Fibroblast of skin of left quadriceps (primary cell): ENCODE measurements at places on chromosomes 4 and X.
A peak's percentile ranks its signal among the peaks of the same experiment; 100 is the strongest.

DNA sequence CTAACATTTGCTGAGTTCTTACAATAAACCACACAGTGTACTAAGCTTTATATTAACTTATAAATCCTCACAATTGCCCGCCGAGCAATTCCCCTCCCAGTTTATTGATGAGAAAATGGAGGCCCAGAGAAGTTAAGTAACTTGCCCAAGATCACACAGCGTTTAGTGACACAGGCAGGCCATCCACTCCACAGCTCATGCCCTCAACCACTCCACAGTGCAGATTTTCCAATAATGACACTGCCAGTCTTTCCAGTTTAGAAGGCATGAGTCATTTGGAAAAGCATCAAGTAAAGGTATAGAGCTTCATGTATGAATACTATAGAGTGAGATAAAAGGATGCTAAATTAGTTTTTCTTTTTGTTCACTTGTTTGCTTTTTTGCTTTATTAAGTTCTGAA is 208.5 kb downstream of the CAMK2D start:
- no peak for DNase-seq

DNA sequence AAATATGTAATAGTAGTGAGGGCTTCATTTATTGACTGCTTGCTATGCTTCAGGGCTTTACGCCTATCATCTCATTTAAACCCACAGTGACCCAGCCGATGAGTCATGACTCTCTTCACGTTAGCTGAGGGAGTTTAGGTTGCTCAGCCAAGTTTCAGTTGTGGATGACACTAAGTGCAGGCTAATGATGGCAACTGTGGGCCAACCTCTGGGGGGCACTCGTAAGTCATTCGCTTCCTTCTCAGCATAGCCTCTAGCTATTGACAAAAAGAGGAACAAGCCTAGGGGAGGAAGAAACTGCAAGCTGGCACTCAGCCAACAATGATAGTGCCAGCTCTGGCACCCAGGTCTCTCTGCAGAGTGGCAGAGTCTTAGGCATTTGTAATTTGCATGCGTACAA is 325.0 kb downstream of the ARHGAP10 start:
- DNase-seq = peak; percentile 17

GRCh38 chr4:1463927-1464540 is 57.8 kb upstream of the NKX1-1 start:
- no peak for DNase-seq

- no peak for DNase-seq
These were observed 47.3 kb upstream of the GATB start for GRCh38 chr4:151808120-151808529.

- DNase-seq = no peak
These were observed 529 bp upstream of the CITED1 start for GRCh38 chrX:72306085-72306801.

DNA sequence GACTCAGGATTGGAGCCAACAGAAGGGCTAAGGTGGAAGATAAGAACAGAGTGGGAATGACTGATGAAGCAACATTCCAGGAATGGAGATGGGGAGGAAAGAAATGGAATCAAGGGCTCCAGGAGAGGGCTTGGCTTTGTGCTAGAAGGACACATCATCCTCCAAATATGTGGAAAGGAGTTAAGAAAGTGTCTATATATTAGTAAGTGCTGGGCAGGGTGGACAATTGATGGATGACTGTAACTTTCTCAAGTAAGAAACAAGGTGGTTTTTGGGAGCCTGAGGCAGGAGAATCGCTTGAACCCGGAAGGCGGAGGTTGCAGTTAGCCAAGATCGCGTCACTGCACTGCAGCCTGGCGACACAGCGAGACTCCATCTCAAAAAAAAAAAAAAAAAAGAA is 71.6 kb upstream of the NFKB1 start:
- DNase-seq = peak; percentile 63

DNA sequence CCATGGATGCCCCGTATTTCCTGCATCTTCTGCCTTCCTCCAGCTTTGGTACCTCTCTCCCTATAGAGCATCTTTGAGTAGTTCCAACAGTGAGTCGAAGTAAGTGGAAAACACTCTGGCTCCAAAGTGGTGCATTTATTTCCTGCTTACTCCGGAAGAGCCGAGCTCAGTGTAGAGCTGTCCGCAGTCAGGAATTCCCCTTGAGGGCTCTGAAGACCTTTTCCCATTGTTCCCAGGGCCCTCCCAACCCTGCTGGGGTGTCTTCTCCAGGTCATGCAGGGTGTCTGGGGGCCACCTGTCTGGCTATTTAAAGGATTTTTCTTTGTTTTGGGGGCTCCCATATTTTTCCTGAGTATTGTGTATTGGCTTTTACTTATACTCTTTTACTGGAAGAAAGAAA is 118.6 kb upstream of the MXRA5 start:
- DNase-seq = no peak

DNA sequence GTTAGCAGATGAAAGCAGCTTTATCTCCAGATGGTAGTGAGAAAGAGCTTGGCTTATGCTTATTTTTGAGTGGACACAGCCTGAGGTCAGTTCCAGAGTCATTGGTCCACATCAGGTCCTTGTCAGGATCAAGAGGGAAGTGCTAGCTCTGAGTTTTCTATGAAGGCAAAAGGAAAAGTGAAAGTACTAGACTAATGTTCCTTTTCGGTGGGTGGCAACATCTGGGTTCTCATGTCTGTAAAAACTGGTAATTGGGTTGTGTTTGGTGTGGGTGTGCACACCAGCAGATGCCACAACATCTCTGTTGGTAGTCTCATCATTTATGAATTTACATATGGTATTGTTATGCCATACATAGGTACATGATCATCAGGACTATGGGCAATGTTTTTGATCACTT is 210.5 kb downstream of the PWWP3B start:
- no peak for DNase-seq

- no peak for DNase-seq
These were observed 45.0 kb downstream of the TMEM47 start for GRCh38 chrX:34612036-34612435.

DNA sequence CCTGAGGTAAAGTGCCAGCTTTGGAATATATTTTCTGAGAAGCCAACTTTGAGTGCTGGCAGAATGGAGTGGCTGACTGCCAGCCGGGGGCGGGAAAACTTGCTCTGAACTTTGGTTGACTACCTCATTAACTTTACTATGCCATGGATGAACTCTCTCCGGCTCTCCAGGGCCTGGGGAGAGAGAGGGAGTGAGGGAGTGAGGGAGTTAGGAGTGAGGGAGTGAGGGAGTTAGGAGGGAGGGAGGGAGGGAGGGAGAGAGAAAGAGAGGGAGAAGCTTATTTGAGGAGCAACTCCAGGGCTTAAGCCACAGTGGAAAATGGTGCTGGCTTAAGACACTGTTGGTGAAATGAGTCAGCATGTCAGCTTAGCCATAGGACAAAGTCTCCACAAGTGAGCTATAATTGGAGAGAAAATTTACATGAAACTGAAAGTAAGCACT is 280.9 kb upstream of the RPS6KA3 start:
- DNase-seq = no peak

GRCh38 chrX:130555757-130556156 is 154.0 kb downstream of the RBMX2 start:
- no peak for DNase-seq

GRCh38 chr4:52687696-52688095 is 28.6 kb upstream of the USP46 start:
- no peak for DNase-seq

DNA sequence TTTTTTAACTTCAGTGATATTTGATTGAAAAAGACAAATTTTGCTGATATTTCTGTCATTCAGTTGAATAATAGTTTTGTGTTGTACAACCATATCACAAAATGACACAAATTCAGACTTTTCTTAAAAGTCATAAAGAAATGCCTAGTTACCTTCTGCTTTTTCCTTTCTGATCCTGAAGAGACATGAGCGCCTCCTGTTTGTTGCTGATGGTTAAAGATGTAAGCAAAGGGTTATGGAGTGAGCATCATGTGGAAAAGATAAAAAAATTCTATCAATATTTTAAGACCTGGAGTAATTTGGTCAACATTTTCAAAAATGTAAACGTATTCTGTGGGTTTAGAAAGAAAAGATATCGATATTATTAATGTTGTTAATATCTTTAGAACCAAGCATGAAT is 669.9 kb upstream of the NR3C2 start:
- no peak for DNase-seq

- peak; percentile 55 for DNase-seq
These were observed 24.4 kb upstream of the DYNLT3 start for GRCh38 chrX:37871626-37872302.

GRCh38 chr4:17662694-17663093 is 48.3 kb downstream of the MED28 start:
- DNase-seq = no peak

DNA sequence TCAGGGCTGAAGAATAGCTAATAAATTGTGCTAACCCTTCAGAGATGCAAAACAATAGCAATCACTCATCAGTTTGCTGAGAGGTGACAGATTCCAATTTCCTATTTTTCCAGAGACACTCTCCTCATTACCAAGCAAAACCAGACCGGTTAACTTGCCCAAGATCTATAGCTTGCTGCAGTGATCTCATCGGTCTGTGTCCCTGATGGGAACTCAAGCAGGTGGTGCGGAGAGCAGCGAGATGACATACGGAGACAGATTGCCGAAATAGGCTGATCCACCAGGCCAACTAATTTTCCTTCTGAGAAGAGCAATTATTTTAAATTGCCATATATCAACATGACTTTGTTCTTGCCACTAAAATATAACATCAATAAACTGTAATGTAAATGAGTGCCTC is 10.5 kb upstream of the DCHS2 start:
- DNase-seq = no peak

DNA sequence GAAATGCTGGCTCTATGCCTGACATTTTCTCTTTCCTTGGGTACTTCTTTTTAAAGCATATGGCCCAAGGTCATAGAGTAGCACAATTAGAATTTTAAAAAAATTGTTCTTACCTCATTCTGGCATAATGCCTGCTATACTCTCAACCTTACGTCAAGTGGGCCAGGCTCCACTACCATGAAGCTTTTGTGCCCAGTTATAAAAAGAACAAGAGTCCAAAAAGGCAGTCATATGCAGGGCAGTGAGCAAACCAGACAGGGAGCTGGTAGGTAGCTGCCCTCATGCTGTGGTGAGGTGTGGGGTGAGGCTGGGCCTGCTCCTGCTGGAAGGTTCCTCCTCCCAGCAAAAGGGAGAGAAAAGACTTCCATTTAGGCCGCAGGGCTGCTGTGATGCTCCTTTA is 64.4 kb upstream of the UCP1 start:
- no peak for DNase-seq

DNA sequence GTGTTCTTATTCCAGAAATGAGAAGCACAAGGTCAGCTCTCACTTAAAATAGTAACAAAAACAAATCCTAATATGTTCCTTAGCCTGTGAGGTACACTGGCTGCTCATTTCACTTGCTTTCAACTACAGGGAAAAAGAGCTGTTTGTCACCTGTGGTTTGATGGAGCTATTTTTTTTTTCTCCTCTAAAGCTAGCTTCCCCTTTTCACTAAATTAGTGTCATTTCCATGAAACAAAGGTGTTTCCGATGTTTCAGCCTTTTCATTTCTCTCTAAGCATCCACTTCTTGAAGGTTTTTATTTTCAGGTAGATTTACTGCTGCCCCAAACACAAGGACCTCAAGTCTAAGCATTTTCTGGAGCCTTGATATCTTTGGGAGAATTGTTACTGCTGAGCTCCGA is 148.6 kb downstream of the RBMX2 start:
- DNase-seq = no peak

GRCh38 chr4:150329373-150329772 is 251.1 kb downstream of the DCLK2 start:
- DNase-seq = no peak

- DNase-seq = no peak
These were observed 29.3 kb upstream of the HGFAC start for GRCh38 chr4:3412257-3413020.

- no peak for DNase-seq
These were observed 649.3 kb downstream of the STPG2 start for GRCh38 chr4:97493815-97494518.

DNA sequence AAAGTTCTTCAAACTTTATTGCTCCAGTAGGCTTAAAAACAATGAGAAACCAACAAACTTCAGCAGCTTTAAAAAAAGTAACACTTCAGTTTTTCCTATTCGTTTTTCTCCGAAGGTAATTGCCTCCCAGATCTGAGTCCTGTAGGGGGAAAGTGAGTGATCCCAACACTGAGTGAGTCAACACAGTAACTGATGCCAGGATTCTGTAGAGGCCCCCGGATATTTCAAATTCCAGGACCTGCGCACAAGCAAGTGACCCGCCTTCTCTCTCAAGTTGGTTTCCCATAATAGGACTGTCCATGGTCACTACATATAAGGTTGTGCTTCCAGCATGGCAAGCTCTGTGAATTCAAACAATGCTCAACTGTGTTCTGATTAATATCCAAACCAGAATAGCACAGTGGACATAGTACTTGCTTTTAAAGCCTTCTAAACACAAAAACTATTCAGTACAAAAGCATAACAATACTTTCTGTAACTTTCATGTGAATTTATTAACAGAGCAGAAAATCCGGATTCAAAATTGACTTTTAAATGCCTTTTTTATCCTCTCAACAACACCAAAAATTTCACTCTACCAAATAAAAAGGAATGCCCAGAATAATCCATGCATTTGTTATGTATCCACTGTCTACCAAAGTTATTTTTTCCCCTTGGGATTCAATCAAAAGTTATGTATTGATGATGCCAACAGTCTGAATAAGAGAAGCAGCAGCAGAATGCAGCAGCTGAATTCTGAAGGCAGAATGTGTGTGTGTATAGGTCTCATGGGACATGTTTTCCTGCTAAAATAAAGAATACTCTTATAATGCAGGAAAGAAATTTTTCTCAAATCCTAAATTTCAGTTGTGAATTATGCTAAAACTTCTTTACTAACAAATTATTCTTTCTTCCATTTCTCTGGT is at the start of gene DMD:
Gene DMD (minus strand): TSS at position 194 of the 905 bp plus-strand sequence. CDS start 237 bp downstream, outside the sequence.
- peak; percentile 46 for DNase-seq

- no peak for DNase-seq
These were observed 2052.8 kb upstream of the TENM3 start for GRCh38 chr4:180190382-180190781.

- peak; percentile 47 for DNase-seq
These were observed 78.8 kb downstream of the RLIM start for GRCh38 chrX:74535408-74536151.

DNA sequence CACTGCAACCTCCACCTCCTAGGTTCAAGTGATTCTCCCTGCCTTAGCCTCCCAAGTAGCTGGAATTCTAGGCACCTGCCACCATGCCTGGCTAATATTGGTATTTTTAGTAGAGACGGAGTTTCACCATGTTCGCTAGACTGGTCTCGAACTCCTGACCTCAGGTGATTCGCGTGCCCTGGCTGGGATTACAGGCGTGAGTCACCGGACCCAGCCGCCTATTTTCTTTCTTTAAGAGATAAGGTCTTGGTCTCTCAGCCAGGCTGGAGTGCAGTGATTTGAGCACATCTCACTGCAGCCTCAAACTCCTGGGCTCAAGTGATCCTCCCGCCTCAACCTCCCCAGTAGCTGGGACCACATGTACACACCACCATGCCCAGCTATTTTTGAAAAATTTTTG is 166.5 kb downstream of the DHRSX start:
- DNase-seq = no peak

GRCh38 chrX:15785176-15785750 is 5.0 kb upstream of the ZRSR2 start:
- DNase-seq = no peak

DNA sequence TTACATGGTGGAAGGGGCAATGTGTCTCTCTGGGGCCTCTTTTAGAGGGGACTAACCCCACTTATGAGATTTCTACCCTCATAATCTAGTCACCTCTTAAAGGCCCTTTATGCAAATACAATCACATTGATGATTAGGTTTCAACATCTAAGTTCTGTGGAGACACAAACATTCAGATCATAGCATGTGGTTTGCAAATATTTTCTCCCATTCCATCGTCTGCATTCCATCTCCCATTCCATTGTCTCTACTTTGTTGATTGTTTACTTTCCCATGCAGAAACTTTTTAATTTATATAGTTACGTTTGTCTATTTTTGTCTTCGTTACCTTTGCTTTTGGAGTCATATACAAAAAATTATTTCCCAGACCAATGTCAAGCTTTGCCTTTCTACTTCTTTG is 927.5 kb upstream of the INTU start:
- peak; percentile 52 for DNase-seq
